Central memory CD8-positive, alpha-beta T cell (primary cell): ENCODE measurements at places on chromosomes 1 and 21.

- no peak for DNase-seq
- H3K36me3 ChIP-seq = peaks cover 2% of the 10 kb centered on the region
- peak overlapping the region; percentile 93 for H3K27ac ChIP-seq
- peak overlapping the region; percentile 73 for H3K4me3 ChIP-seq
- no peaks in the 10 kb centered on the region for H3K27me3 ChIP-seq
- H3K4me1 ChIP-seq = peaks cover 40% of the 10 kb centered on the region
Observed at GRCh38 chr1:247409869-247410544, 6.0 kb upstream of the NLRP3 start.

GRCh38 chr1:165533254-165533653, 10.5 kb upstream of the LRRC52 start:
- H3K36me3 ChIP-seq = no peaks in the 10 kb centered on the region
- H3K4me3 ChIP-seq = no peak overlapping the region
- no peaks in the 10 kb centered on the region for H3K4me1 ChIP-seq
- H3K27me3 ChIP-seq = peaks cover 58% of the 10 kb centered on the region

DNA sequence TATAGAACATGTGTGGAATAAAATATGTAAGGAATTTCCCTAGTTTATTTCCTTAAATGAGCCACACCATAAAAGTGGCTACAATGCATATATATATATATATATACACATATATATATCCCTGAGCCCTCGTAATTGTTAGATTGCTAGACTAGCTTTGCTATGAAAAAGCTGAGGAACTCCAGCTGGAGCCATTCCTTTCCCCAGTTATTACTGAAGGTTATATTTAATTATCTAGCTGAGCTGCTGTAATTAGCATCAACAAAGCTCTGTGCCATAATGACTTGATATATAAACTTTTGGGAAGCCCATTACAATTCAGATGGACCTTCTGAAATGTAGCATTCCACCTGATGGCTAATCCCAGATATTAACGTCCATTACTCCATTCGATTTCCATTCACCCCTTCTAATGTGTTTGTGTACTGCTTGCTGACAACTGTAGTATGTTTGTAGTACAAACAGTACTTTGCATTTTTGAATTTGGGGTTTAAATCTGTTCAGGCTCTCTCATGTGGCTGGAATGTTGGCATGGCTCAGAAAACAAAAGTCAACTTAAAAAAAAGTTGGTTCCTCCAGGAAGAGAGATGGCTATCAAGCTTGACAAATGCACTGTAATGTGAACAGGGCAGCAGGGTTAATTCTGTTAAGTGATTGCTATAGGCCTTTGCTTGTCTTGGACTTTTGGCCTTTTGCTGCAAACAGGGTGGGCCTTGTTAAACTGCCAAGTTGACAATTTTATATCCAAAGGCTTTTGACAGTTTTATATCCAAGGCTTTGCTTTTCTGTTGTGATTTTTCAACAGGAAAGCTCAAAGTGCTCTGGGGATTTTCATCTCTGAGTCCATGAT, 170.0 kb downstream of the LTN1 start:
- H3K36me3 ChIP-seq = peaks cover 14% of the 10 kb centered on the region
- no peak for DNase-seq
- H3K4me3 ChIP-seq = no peak overlapping the region

- H3K27me3 ChIP-seq = peaks cover 39% of the 10 kb centered on the region
- no peak overlapping the region for H3K4me3 ChIP-seq
- no peaks in the 10 kb centered on the region for H3K36me3 ChIP-seq
- H3K4me1 ChIP-seq = no peaks in the 10 kb centered on the region
- DNase-seq = no peak
Observed at GRCh38 chr1:17935230-17935629, 172.4 kb upstream of the IGSF21 start.

- no peak overlapping the region for H3K27ac ChIP-seq
- no peak for DNase-seq
- peaks cover 50% of the 10 kb centered on the region for H3K27me3 ChIP-seq
- no peak overlapping the region for H3K4me3 ChIP-seq
Observed at GRCh38 chr1:229822026-229822425, 196.0 kb downstream of the URB2 start.

DNA sequence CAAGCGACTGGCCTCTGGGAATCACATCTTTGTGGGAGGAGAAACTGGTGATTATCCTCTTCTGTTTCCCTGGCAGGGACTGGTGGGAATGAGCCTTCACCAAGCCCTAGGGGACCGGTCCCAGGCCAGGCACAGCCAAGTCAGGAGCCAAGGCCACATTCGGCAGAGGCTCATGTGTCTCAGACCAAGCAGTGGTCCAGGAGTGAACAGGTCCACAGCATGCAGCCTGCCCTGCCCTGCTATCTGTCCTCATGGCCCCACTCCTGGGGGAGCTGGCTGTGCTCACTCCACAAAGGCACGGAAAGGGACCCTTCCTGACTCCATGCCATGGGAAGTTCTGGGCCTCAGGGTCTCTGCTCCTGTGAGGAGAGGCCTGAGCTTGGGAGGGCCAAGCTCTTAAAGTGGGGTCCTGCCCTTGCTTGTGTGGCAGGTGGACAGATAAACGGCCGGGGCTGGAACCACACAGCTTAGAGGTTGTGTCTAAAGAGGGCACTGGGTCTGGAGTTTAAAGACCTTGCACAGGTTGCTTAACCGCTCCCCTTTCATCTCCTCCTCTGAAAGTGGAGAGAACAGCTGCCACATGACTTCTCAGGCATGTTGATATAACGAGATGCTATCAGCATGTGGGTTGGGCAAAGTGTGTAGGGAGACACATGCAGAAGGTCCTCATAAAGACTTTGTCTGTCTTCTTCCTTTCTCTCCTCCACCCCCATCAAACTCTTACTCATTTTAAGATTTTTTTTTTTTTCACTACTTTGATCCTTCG, 57.5 kb downstream of the CASQ2 start:
- H3K36me3 ChIP-seq = no peaks in the 10 kb centered on the region
- no peak for DNase-seq
- no peak overlapping the region for H3K4me3 ChIP-seq
- peaks cover 71% of the 10 kb centered on the region for H3K27me3 ChIP-seq
- no peaks in the 10 kb centered on the region for H3K4me1 ChIP-seq
- no peak overlapping the region for H3K27ac ChIP-seq

- peaks cover 24% of the 10 kb centered on the region for H3K4me1 ChIP-seq
- peak within 1 kb of the TSS; percentile 94 for H3K27ac ChIP-seq
- H3K36me3 ChIP-seq = peaks cover 11% of the 10 kb centered on the region
- DNase-seq = peak; percentile 86
Observed at GRCh38 chr1:67685067-67685557, at the start of gene GADD45A. Gene GADD45A, plus strand, starts transcription at chr1:67685201. Its CDS starts 294 bp downstream, at chr1:67685495.

- no peaks in the 10 kb centered on the region for H3K4me1 ChIP-seq
- H3K27ac ChIP-seq = no peak overlapping the region
- H3K36me3 ChIP-seq = no peaks in the 10 kb centered on the region
- no peak for DNase-seq
- no peak overlapping the region for H3K4me3 ChIP-seq
- H3K27me3 ChIP-seq = no peaks in the 10 kb centered on the region
Observed at GRCh38 chr1:69914976-69915765, 290.2 kb downstream of the LRRC40 start.

GRCh38 chr1:24828887-24829192, 83.6 kb downstream of the CLIC4 start:
- DNase-seq = no peak
- H3K27me3 ChIP-seq = no peaks in the 10 kb centered on the region
- no peak overlapping the region for H3K27ac ChIP-seq
- H3K4me3 ChIP-seq = no peak overlapping the region
- no peaks in the 10 kb centered on the region for H3K4me1 ChIP-seq
